Hematopoietic multipotent progenitor cell (in vitro differentiated cells): ENCODE measurements at places on chromosomes 6 and 20.

GRCh38 chr20:17571153-17571527, 1.3 kb downstream of the DSTN start:
- DNase-seq = no peak

GRCh38 chr6:116572162-116572561, 858 bp downstream of the RWDD1 start:
- DNase-seq = peak; percentile 11

DNA sequence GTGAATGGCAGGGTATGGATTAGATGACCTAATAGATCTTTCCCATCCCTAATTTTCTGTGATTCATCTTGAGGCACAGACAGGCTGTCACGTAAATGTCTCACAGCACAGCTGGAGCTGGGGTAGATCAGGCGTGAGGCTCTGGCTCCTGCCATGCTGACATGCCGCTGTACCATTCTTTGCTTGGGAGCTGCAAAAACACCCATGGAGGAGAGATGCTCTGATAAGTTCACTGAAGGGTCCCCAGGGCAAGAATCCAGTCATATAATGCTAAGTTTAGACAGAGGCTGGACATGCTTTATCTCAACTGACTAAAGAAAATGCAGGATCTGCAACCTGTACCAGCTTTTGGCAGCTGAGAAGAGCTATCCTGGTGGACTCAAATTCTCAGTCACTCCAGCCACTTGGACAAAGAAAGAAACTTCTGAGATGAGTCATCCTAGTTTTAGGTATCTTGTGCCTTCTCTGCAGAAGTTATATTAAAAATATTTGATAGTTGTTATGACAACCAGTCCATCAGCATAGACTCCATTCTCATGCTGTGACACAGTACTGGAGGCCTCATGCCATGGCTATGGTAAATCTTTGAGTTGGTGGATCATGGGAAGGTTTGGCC, 185.1 kb upstream of the RAB32 start:
- DNase-seq = no peak

- DNase-seq = no peak
Measured at GRCh38 chr6:4777394-4777935, 1.3 kb downstream of the CDYL start.

DNA sequence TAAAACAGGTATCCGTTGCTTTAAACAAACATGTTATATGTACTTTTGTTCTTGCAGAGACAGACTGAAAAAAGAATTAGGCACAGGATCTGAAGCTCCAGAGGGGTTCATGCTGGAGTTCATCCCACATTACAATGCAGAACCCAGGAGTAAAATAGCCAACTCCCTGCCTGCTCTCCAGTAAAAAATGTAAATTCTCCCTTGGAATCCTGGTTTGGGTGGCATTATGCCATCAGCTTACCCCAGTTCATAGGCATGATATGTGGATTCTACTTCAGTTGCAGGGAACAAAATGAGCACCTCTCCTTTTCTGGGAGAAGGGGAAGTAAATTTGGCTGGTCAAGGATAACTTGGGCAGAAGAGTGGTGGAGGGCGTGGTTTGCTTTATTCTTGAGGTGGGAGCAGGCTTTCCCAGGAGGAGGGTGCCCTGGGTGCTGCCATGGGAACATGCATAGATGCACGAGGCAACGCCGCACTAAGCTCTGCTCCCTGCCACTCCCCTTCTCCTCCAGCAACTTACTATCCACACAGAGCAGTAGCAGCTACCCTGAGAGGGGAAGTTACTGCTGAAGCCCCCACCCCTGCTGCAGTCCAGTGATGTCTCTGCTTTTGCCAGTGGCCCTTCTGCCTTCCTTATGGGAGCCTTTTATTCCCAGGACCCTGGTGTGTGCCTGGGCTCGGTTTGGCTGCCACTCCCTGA, 71.6 kb upstream of the GLP1R start:
- no peak for DNase-seq

DNA sequence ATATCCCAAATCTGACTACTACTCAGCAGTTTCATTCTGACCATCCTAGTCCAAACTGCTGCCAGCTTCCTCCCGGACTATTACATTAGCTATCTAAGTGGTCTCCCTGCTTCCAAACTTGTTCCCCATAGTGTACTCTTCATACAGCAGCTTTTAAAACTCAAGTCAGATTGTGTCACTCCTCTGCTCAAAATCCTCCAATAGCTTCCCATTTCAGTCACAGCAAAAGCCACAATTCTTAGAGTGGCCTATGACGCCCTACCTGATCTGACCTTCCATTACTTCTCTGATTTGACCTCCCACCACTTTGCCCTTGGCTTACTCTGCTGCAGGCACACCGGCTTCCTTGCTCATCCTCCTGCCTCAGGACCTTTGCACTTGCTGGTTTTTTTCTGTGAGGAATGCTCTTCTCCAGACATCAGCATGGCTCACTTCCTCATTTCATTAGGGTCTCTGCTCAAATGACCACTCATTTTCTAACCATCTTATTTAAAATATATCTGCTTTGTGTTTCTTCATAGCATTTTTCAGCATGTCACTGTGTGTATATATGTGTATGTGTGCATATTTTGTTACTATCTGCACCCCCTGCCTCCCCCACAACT, 111.1 kb upstream of the DTNBP1 start:
- no peak for DNase-seq

- no peak for DNase-seq
Measured at GRCh38 chr6:32188381-32189068, 1.5 kb downstream of the PBX2 start.

DNA sequence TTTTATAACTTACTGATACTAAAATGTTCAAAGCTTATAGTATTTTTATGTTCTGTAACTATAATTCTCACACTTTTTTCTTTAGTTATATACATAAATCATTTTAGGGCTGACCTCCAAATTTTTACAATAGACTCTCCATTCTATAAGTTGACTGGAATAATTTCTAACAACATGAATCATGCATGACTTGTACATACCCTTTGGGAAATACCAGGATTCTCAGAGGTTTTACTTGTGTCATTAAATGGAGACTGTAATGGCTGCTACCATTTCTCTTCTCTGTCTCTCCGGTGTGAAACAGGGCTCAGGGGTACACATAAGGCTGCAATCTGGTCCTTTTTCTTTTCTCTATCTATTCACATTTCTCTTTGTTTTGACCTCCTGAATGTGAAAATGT, 222.2 kb upstream of the FLRT3 start:
- DNase-seq = no peak

DNA sequence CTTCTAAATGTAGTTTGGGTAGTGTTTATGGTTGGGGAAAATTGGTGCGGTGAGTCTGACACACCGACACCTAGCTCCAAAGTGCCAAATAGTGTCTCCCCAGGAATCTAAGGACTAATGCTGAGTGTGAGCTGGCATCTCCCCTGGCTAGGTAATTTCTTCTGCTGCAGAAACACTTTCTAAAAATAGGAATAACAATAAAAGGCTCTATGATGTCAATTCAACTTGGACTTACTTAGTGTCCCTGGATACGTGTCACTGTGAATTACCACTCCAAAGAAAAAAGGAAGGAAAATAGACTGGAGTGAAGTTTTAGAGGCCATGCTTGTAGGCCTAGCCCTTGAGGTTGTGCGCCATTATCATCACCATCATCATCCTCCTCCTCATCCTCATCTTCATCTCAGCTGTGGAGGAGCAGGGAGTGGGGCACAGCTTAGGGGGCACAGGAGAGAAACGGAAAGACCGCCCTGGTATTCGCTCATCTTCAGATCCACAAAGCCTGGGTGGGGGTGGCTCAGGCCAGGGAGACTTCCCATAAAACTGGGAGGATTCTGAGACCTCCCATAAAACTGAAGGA, 89.6 kb downstream of the TBC1D7 start:
- DNase-seq = no peak

DNA sequence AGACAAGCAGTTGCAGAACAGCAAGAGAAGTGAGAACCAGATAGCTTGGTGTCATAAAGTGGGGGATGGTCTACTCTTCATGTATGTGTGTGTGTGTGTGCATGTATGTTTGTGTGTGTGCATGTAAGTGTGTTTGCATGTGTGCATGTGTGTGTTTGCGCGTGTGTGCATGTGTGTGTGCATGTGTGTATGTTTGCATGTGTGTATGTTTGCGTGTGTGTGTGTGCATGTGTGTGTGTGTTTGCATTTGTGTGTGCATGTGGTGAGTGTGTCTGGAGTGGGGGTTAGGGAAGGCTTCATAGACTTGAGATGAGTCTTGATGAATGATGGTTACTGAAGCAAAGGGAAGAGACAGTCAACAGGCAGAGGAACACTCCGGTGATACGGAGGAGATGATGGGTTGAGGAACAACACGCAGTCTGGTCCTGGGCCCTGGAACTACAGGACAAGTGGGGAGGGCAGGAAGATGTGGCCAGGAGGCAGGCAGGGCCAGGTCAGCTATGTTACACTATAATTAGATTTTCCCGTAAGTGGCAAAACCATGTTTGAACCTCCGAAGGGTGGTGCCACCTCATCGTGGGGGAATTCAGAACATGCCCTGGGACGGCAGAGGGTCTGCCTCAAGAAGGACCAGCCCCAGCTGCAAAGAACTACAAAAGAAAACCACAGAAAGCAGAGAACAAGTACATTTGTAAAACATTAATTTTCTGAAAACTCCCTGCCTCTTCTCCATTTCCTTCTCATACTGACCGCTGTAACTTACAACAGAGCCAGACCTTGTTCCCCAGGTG, 38.7 kb upstream of the PDE10A start:
- DNase-seq = no peak

GRCh38 chr20:54366669-54367344, 108.6 kb upstream of the DOK5 start:
- no peak for DNase-seq

GRCh38 chr20:58436868-58437645, 48.0 kb downstream of the VAPB start:
- DNase-seq = no peak

DNA sequence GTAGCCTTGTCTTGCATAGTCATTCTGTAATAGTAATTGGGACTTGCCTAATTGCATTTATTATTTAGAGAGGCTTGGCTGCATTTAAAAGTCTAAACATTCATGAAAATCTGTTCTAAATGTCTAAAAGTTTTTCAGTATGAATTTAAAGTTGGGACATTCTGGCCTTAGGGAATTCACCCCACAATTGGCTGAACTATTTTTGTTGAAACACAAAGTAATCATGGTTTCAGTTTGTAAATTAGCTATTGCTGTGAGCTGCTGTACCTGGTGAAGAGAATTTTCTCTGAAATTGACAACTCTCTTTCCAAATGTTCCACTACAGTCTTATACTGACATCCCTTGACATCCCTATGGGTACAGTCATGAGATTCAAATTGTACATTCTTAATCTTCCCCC, 253.0 kb downstream of the FARS2 start:
- no peak for DNase-seq

- no peak for DNase-seq
Measured at GRCh38 chr6:45686841-45687569, 309.3 kb upstream of the SUPT3H start.

DNA sequence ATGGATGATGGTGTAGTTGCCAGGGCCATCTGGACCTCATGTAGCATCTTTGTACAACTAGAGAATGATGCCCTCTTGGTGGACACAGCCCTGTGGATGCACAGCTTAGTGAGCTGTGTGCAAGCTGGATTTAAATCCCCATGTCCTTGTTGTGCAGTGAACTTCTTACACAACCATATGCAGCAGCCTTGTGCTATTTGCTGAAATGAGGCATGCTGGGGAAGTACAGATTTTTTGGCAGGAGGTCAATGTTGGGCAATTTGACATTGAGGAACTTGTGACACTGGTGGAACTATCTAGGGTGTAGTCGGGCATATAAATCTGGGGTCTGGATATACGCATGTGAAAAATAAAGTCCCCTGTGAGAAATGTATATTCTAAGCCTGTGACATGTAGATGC, 5.8 kb upstream of the CDC5L start:
- no peak for DNase-seq

DNA sequence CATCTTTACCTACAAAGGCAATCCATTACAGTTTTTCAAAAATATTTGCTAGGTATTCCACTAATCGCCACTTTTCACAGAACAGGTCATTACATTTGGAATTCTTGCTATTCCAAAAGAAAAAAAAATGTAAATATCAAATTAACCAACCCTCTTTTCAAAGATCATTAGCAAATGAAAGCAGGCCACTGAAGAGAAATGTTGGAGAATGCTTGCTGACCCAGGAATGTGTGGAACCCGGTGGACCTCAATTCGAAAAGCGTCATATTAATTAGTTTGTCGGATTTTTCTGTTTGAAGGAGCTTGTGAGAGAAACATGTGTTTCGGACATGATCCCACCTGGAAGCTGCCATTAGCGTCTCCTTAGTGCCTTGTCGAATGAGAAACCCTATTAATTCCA, 27.9 kb upstream of the SERPINB9 start:
- DNase-seq = no peak

GRCh38 chr6:39853604-39854003, 61.4 kb downstream of the DAAM2 start:
- DNase-seq = no peak

GRCh38 chr6:51301962-51302361, 483.3 kb downstream of the TFAP2B start:
- DNase-seq = no peak

- DNase-seq = no peak
Measured at GRCh38 chr20:3235666-3236324, 3.2 kb downstream of the SLC4A11 start.

DNA sequence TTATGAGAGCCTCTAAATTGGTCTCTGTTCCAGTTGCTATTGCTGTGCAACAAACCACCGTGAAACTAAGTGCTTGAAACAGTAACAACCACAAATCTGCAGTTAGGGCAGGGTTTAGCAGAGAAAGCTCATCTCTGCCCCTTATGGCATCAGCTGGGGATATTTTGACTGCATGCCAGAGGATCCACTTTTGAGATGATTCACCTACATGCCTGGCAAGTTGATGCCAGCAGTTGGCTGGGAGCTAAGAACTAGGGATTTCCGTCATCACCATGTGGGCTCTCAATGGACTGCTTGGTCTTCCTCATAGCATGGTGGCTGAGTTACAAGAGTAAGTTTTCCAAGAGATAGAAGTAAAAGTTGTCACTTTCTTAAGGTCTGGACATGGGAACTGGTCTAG, 35.1 kb downstream of the PLCB4 start:
- DNase-seq = no peak

- DNase-seq = no peak
Measured at GRCh38 chr6:25088513-25088912, 152.8 kb upstream of the RIPOR2 start.

GRCh38 chr6:99530627-99531026, 15.4 kb upstream of the USP45 start:
- no peak for DNase-seq

DNA sequence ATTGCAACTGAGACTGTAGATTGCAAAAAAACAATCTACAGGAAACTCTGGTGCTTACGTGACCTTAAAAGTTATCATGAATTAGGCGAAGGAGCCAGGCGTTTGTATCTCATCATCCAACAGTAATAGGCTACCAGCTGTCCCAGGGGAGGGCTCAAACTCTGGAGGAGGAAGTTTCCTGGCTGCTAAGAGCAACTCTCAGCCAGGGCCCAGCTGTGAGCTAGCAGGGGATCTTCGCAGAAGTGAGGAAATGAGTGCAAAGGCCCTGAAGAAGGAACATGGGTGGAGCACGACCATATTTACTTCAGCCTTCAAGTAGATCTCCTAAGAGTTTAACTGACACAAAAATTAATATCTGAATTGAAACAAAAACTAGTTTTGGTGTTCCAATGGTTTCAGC, 686.9 kb upstream of the MAP3K7 start:
- no peak for DNase-seq
